ENCODE measurements at places on chromosomes 7 and 10.
A peak's percentile ranks its signal among the peaks of the same experiment; 100 is the strongest.

GRCh38 chr10:13769946-13770345 is 183.2 kb downstream of the PRPF18 start:
- no peak for DNase-seq

DNA sequence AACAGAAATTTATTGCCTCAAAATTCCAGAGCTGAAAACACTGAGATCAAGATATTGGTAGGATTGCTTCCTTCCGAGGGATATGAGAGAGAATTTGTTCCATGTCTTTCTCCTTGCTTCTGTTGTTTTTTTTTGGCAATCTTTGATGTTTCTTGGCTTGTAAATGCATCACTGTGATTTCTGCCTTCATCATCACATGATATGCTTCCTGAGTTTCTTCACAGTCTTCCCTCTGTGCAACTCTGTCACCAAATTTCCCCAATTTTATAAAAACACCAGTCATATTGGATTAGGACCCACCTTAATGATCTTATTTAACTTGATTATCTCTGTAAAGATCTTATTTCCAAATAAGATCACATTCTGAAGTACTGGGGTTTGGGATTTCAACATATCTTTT is 14.7 kb downstream of the TMEM236 start:
- DNase-seq = no peak

- no peak for DNase-seq
Measured at GRCh38 chr10:112756235-112756527, 193.9 kb upstream of the TCF7L2 start.

DNA sequence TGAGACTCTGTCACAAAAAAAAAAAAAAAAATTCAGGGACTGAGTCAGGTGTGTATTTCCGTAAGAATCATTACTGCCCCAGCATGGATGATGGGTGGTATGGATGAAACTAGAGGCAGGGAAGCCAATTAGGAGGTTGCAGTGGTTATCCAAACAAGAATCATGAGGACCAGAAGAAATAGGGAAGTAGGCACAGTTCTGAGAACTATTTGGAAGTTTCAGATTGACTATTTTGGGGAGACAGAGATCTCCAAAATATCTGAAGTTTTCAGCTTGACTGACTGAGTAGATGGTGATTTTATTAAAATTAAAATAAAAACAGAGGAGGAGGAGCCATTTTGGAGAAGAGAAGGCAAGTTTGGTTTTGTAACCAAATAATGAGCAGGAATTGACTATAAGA is 119.4 kb upstream of the NRBF2 start:
- DNase-seq = no peak

- no peak for DNase-seq
Measured at GRCh38 chr10:10133281-10133680, 884.4 kb upstream of the CELF2 start.

DNA sequence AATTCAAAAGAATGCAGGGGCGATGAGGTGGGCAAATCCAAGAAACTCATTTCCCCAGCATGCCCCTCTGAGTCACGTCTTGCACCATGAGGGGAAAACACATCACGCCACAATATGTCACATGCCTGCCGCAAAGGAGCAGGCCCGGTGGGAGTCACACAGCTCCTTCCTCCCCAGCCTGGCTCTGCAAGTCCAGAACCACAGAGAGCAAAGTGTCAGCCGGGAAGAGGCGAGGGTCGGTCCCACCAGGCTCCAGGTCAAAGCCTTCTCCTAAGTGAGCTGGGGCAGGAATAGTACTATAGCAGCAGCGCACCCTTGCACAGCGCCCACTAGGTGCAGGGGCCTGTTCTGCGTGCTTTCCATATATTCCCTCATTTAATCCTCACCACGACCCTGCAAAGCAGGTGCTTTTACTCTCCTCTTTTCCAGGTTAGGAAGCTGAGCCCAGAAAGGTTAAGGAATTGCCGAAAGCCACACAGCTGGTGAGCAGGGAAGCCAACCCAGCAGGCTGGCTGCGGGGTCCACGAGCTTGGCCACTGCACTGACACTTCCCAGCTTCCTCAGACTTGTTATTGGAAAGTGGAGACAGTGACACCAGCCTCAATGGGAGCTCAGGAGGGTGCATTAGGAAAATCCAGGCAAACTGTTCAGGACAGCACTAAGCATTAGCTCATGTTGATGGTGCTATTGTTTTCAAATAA is 94.0 kb upstream of the ZMIZ1 start:
- peak; percentile 82 for DNase-seq

DNA sequence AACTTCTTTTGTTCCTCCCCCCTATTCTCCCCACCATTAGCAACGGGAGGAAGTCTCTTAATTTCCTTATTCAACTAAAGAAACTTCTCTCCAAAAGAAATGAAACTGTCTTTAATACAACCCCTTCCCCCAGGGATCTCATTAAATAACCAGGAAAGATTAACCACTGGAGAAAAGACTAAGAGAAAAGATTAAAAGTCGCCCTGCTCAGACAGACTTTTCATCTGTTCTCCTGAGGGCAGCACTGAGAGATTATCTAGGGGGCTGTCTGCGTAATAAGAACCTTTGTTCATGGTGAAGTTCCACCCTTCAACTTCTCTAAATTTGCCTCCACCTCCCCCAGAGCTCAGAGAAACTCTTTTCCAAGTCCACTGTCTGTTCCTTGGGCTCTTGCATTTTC is 105.5 kb downstream of the HGF start:
- no peak for DNase-seq

DNA sequence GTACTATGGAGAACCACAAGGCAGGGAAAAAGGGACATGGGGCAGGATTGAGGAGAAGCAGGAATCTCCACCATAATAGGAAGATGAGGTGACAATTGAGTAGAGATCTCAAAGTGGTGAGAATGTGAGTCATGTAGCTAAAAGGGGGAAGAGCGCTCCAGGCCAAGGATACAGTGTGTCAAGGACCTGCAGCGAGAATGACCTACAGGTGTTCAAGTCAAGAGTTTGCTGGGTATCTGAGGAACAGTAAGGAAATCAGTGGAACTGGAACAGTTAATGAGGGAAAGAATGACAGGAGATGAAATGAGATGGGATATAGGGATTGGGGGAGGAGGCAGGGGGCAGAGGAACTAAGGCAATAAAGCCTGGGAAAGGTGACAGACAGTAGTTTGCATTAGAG is 33.6 kb downstream of the SFR1 start:
- DNase-seq = no peak

GRCh38 chr10:48449501-48450232 is 143.2 kb downstream of the MAPK8 start:
- DNase-seq = no peak

DNA sequence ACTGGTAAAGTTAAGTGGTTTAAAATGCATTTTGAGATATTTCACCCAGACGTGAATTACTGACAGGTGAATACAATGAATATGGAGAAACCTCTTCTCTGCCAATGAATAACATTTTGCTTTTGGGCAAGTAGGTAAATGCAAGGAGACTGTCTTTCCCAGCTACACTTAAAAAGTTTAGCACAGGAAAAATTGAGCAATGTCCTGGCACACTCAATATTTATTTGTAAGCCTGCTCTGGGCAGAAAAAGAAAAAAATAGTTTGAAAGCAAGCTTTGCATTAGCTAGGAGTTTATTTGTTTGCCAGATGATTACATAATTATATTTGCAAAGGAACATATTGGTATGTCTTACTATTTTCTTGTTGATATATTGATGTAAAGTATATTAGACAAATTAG is 624.2 kb downstream of the ACTR3B start:
- no peak for DNase-seq

DNA sequence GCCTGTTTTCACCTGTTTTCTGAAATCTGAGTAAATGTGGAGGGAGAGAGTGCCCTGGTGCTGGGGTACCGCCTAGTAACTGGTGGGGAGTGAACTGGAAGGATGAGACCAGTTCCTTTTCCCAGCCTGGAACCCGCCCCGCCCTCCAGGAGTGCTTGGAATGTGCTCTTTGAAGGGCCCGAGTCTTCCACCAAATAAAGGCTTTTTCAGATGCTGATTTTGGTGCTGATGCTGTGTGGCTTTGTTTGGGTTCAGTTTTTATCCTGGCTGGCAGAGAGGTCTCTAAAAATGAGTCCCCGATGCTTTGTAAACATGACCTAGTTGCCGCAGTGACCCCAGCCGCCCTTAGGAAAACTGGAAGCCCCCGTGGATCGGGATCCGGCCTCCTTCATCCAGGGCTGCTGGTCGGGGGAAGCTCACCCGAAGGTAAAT is 25.9 kb downstream of the FOXK1 start:
- DNase-seq = peak; percentile 92

- DNase-seq = no peak
Measured at GRCh38 chr10:66398669-66399068, 527.2 kb upstream of the LRRTM3 start.

GRCh38 chr7:92963566-92963965 is 127.2 kb upstream of the CDK6 start:
- no peak for DNase-seq

DNA sequence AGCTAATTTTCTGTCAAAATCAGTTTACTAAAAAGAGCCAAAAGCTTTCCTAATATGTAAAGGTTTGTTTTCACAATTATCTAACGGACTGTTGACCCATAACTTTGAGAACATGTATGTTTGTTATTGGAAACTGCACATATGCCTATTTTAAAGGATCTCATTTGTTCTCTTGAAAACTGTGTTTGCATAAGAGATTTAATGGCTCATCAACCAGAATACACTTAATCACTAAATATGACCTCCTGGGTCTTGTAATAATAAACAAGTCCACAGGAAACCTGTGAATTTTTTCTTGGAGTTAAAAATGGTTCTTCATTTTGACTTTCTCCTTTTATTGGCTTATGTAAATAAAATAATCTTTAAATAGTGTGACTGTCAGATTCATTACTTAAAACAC is 48.3 kb upstream of the STEAP1B start:
- DNase-seq = no peak

DNA sequence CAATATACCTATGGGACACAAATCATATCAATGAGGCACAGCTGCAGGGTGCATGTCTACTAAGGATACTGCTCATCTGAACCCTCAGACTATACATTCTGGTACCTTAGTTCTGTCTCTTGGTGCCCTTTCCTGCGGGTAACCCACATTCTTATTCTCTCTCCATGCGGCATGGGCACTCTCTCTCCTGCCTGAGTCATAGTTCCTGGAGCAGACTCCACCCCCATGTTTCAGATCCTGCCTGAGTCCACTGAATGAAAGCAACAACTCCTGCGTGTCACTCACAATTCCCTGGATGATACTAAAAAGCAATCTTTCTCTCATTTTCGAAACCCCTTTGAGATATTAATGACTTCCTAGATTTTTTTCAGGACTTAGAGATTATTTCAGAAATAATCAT is 653.1 kb upstream of the C7orf33 start:
- no peak for DNase-seq

- peak; percentile 95 for DNase-seq
Measured at GRCh38 chr7:97005183-97006054, at the start of gene DLX6. Gene DLX6 (plus strand): TSS chr7:97005553. CDS start chr7:97005978, 425 bp downstream.

DNA sequence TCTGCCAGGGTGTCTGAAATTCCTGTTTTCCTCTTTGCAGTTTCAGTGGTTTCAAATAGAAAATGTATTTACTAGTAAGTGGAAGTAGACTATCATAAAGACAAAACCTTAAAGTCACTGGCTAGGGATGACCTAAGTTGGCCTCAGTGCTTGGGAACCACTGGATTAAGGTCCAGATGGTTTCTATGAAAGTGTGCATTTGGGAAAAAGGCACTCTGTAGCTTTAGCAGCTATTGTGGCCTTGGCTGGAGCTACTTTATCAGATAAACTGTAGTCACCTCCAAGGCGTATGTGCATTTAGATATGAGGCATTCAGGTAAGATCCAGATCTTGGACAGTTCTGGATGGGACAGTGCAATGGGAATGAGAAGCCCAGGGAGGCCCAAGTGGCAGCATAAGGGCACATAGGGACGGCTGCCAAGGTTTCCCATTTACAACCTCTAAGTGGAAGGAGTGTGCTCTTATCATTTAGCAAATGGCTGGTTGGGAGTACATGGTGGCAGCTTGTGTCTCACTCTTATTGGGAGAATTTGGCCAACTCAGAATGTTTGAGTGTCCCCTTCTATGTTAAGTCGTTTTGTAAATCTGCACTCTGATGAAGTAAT is 185.6 kb downstream of the LRMDA start:
- no peak for DNase-seq

GRCh38 chr7:33563651-33564050 is 341.7 kb upstream of the BMPER start:
- DNase-seq = no peak

GRCh38 chr10:97407211-97407951 is 6.2 kb upstream of the RRP12 start:
- DNase-seq = peak; percentile 92

GRCh38 chr7:70762696-70763095 is 369.2 kb upstream of the GALNT17 start:
- no peak for DNase-seq

DNA sequence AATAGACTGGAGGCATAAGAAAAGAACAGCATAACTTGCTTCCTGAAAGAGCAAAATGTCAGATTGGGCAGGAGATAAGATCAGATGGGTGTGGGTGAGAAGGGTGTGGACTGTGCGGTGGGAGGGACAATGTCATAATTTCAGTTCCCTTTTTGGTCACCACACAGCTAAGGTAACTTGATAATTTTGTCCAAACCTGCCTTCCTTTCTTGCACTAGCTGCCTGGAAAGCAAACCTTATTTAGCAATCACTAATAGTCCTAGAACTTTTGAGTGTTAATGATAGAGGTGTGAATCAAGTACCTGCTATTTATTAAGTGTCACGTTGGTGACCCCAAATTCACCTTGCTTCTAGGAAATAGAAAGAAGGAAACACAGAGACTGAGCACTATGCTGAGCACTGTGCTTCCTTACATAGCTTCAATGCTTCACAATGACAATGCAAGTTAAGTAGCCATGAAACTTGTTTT is 72.4 kb upstream of the SP4 start:
- DNase-seq = no peak

DNA sequence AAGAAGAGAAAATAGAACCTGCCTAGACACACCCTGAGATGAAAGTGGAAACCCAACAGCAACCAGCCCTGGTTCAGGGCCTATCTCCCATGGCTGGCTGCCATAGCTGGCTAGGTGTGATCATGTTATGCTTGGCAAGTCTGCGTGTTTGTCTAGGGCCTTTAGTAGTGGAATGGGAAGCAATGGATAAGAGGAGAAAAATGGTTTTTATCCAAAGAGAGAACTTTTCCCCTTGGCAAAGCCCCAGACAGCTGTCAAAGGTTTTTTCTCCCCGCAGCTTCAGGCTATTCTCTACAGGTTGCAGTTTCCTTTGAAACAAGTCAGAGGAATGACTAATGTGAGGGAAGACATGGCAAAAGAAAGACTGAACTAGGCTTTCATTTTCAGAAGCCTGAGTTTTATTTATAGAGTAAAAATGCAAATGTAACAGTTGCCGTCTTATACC is 161.5 kb downstream of the SEMA3D start:
- DNase-seq = no peak

DNA sequence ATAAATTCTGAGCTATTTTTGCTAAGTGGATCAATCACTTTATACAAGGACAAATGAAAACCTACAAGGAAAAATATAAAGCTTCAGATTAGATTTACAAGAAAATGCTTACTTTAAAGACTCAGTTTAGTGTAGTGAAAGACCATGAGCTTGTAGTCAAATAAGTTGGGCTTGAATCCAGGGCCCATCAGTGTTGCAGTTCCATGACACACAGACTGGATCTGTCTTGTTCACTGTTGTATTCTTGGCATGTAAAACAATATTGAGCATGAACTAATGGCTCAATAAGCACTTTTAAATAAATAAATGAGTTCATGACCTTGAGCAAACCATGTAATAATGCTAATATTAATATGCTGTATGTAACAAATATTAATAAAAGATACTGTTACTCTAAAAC is 164.6 kb upstream of the KCND2 start:
- DNase-seq = no peak

- DNase-seq = no peak
Measured at GRCh38 chr7:12290761-12291160, 79.7 kb downstream of the TMEM106B start.
